Vagina (tissue), 2 donors: ENCODE measurements at places on chromosomes 5 and 9. TPM values are rescaled to one million over a fixed set of nuclear protein-coding genes. Genes with fewer than 3 reads are reported as not detected.

Gene GARIN3
- total RNA-seq = not detected

Gene FABP6
- 2.9 TPM for total RNA-seq

Gene SRA1
- total RNA-seq = 20.4 TPM

Gene FBP1
- total RNA-seq = 1.7 TPM

Gene C9
- total RNA-seq = not detected

Gene GRIN3A
- total RNA-seq = 1.5 TPM

Gene DMRT3
- not detected for total RNA-seq

Gene INSL6
- total RNA-seq = not detected

Gene MACROH2A1
- total RNA-seq = 190 TPM

Gene VCAN
- total RNA-seq = 71.2 TPM

Gene OR1J2
- total RNA-seq = not detected

Gene GPR151
- not detected for total RNA-seq

DNA sequence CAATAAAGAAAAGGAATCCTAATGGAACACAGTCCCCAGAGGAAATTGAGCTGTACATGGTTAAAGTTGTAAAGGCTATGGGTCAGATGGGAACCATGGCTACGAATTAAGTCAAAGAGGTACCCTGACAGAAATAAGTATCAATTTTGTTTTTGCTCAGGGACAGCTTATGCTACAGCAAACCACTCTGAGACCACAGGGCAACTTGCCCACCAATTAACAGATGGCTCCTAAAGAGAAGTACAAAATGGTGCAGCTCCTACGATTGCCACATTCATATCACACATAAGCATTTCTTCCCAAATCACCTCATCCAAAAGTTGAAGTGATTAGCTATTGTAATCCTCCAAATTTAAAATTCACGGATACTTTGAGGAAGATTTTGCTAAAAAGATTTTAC lies 83.0 kb downstream of the ELAVL2 start:
- no peak for DNase-seq

DNA sequence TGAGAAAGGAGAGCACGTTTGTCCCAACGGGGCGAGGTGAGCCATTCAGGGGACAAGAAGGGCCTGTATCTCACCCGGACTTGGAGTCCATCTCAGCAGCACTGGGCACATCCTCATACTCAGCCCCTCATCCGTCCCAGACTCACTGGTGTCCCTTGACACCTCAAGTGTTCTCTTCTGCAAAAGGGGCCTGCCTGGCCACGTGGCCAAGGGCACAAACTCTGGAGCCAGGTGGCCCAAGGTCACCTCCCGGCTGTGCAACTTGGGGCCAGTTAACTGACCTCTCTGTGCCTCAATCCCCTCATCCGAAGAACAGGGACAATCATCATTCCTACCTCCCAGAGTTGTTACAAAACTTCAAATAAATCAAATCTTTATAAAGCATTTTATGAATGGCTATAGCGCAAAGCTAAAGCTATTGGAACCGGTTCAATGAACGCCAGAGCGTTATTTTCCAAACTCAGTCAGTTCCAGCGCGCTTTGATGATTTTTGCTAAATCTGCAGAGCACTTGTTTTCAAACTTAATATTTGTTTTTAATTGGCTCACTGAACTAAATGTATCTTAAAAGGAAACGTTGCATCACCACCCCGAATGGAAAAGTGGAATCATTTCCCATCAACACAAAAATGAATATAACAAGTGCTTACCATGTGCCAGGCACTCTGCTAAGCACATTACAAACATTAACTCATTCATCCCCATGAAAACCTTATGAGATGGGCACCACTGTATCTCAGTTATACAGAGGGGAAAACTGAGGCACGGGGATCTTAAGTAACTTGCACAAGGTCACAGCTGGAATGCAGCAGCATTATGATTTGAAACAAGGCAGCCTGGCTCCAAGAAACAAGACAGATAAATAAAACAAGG lies 49.3 kb downstream of the DUSP1 start:
- DNase-seq = no peak

- no peak for DNase-seq
These were observed 41.2 kb downstream of the RIC1 start for GRCh38 chr9:5670079-5670478.

DNA sequence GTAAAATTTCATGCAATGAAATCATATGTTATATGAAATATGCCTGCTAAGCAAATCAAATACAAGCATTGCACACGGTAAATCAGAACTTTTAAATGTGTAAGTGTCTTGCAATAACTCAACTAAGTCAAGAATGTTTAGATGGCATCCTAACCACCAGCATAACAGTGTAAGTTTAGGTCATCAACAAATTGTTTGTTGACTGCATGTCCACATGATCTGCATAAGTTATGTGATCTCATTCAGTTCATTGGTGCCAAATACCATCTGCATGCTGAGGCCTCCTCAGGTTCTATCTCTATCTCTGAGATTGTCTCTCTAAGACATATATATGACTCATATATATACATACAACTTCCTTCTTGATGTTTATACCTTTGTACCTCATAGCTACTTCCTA lies 159.6 kb upstream of the STK32A start:
- no peak for DNase-seq

- no peak for DNase-seq
These were observed 104.0 kb upstream of the ZNF366 start for GRCh38 chr5:72611118-72611730.

- no peak for DNase-seq
These were observed 896 bp downstream of the EBF1 start for GRCh38 chr5:159098603-159099436.

DNA sequence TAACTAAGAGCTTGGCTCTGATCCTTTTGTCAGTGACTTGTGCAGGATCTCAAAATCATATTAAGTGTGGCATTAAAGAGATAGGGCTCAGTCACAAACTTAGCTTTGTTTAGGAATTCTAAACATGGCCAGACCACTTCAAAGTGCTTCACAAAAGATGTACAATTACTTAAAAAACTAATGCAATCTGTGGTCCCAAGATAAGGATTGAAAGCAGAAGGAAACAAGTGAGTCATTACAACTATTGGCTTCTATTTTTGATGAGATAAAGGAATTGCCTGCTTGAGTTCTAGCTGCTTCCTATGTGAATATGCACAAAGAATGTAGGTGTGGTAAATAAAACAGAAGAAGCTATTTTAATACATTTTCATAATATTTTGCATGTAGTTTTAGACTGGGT lies 44.9 kb upstream of the SLC12A2 start:
- DNase-seq = no peak

- DNase-seq = no peak
These were observed 42.8 kb downstream of the RASGEF1C start for GRCh38 chr5:180166176-180166575.

GRCh38 chr9:131678499-131679111 lies 61.3 kb downstream of the RAPGEF1 start:
- peak; percentile 97 for DNase-seq

DNA sequence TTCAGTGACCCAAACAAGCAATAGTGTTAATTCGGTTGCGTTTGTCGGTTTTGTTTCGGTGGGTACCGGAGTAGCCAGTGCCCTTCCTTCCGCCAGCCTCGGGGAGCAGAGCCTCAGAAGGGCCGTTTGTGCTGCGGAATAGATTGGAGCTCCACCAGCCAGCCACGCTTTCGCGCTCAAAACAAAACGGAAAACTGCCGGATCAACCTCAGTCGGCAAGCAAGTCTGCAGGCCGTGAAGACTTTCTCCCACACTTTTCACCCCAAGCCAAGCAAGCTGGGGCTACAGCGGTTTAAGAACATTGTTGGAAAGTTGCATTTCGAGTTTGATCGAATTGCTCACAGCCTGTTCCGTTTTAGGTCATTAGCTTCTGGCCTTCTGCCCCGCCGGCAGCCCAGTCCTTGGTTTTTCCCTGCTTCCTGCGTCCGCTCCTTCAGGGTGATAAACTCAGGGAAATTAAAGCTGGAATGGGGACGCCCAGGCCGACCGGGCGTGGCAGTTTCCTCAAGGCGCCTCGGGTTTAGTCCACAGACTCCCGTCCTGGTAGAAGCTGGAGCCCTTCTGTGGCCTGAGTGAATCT lies 803 bp upstream of the CCNO start:
- DNase-seq = no peak

DNA sequence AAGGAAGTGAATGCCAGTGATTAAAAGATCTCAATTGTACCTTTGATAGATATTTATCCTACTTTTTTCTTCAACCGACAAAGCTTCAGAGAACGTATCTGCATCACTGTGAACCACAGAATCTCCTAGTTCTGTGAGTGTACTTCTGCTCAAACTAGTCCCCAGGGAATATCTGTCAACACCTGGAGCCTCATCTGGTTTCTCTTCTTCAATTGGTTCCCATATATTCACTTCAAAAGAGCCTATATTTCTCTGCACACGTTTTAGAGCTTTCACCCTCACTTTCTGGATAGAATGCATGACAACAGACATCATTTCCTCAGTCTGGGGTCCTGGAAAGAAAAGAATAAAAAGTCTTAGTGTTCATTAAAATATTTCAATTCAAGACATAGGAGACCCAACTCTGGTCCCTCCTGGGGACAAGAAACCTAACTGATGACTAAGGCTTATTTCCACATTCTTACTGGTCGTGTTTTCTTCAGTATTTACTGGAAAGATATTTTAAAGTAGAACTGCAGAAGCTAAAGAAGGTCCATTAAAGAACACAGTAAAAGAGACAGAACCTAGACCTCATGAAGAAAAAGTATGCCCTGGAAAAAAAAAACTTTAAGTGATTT lies 64.3 kb downstream of the CPLANE1 start:
- no peak for DNase-seq

DNA sequence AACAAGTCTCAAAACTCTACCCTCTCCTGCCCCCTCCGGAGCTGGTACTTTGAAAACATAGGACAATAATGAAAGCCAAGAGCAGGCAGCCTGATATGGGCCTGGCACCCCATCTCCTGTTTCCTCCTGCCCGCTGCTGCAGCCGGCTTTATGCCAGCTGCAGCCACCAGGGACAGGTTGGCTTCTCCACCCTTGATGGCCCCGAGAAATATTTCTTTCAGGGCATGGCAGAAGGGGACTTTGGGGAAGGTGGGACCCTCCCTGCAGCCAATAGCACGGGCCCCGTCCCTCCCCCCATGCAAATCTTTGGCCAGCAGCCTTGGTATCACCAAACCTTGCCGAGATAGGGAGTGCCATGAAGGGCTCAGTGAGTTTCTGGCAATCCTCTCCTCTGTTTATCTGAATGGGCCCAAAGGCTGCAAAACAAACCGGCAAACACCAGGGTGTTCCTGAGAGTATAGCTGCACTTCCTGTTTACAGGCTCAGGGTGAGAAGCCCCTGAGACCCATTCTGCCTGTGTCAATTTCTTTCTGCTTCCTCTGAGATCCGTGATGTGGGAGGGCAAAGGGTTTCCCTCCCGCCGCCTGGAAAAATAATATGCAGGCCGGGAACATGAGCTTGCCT lies 73.4 kb upstream of the BOD1 start:
- DNase-seq = no peak

- no peak for DNase-seq
These were observed 209.2 kb downstream of the DIRAS2 start for GRCh38 chr9:90433398-90433941.

DNA sequence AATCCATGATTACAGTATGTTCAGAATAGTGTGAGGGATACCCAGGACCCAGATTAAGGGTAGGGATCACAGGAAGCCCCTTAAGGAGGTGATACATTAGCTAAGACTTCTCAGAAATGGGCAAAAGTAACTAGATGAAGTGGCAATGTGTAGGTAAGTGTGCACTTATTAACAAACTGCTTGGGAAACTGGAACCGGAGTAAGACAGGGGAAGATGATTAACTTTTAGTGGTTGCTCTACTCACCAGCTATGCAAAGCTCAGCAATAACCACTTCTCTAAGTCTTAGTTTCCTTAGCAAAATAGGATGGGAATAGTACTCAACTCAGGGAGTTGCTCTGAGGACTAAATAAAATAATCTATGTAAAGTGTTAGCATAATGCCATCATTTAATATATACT lies 182.2 kb downstream of the MCTP1 start:
- no peak for DNase-seq

DNA sequence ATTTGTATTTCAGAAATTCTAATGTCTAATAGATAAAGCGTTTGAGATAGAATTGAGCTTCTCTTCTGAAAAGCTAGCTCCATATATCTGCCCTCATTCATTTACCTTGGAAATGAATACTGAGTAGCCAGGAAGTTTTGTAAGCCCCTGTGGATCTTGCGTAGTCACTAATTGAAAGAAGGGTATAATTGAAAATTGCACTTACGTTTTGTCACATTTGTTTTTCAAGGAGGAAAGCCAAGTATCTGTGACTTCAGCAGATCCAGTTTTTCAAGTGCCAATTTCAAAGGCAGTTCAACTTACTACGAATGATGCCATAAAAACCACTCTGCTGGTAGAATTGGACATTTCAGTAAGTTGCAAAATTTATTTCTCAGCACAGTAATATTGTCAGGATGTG lies 14.0 kb downstream of the MTRR start:
- no peak for DNase-seq

DNA sequence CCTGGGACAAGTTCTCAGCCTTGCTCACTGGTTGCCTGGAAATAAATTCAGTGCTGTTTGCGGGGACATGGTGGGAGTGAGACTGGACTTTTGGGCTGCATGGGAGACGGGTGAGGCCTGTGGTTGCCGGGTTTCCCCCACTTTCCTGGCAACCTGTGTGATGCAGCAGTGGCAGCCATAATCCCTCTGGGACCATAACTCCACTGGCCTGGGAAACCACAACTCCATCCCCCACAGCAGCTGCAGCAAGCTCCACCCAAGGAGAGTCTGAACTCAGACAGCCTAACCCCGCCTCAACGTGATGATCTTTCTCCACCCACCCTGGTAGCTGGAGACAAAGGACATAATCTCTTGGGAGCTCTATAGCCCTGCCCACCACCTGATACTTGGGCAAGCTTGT lies 349.9 kb downstream of the PIK3R1 start:
- DNase-seq = no peak

DNA sequence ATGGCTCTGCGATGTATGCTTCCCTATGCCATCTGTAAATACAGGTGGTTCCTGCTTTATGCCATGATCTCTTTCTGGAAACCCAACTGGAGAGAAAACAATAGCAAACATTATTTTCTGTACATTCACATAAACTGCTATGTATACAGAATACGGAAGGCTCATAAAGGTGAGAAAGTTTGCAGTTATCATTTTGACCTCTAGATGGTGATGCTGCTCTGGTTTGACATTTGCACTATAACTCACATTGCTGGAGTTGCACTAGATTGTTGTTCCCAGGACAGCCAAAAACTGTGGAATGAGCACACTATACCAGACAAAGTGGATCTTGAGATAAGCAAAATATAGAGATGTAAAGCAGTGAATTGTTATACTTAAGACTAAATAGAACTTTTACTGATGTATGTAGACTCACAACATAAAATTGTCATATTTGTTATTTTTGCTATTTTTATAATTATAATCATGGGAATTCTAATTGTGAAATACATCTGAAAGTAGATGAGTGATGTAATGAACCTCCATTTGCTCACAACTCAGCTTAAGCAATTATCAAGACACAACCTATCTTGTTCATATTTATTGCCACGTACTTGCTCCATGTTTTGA lies 246.5 kb downstream of the PTPRD start:
- no peak for DNase-seq

GRCh38 chr5:98905857-98906688 lies 22.7 kb downstream of the CHD1 start:
- DNase-seq = no peak
